ENCODE measurements at places on chromosomes 12 and 14. TPM values are rescaled to one million over a fixed set of nuclear protein-coding genes. Genes with fewer than 3 reads are reported as not detected.

GRCh38 chr12:131142891-131143657 lies 189.4 kb downstream of the ADGRD1 start:
- no peak for DNase-seq
- no peak overlapping the region for H3K27ac ChIP-seq
- H3K4me3 ChIP-seq: no peak overlapping the region
- no peaks in the 10 kb centered on the region for H3K36me3 ChIP-seq
- no peaks in the 10 kb centered on the region for H3K4me1 ChIP-seq

GRCh38 chr12:106753526-106753925 lies 21.0 kb upstream of the RIC8B start:
- no peaks in the 10 kb centered on the region for H3K36me3 ChIP-seq
- no peaks in the 10 kb centered on the region for H3K4me1 ChIP-seq
- no peaks in the 10 kb centered on the region for H3K27me3 ChIP-seq
- no peak overlapping the region for H3K27ac ChIP-seq
- no peak overlapping the region for H3K4me3 ChIP-seq

- H3K27ac ChIP-seq: no peak overlapping the region
- no peak for DNase-seq
- no peak overlapping the region for H3K4me3 ChIP-seq
- H3K36me3 ChIP-seq: no peaks in the 10 kb centered on the region
- H3K4me1 ChIP-seq: no peaks in the 10 kb centered on the region
Observed at GRCh38 chr12:13187399-13187798, 9.1 kb upstream of the EMP1 start.

DNA sequence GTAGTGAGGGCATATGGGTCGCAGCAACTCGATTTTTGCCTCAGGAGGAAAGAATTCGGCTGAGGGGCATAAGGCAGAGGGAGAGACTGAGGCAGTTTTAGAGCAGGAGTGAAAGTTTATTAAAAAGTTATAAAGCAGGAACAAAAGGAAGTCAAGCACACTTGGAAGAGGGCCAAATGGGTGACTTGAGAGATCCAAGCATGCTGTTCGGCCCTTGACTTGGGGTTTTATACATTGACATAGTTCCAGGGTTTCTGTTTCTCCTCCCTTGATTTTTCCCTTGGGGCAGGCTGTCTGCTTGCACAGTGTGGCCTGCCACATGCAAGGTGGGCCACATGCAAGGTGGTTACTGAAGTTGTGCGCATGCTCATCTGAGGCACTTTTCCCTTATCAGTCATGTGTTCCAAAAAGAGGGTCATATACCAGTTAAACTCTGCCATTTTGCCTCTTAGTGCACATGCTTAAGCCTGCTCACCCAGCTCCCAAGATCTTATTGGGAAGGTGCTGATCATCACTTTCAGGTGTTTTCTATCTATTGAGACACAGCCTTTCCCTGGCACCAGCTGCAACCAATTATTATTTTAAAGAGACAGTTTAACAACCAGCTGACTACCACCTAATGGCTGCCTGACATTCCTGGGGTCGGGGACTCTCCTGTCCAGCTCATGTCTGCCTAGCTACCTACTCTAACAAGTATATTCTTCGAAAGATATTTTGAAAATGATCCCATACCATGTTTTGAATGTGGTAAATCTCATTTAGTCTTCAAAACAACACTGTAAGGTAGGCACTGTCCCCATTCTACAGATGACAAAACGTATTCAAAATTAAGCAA lies 19.9 kb downstream of the PTGER2 start:
- no peak for DNase-seq
- no peaks in the 10 kb centered on the region for H3K27me3 ChIP-seq
- H3K27ac ChIP-seq: no peak overlapping the region

GRCh38 chr12:70719672-70720420 lies 82.6 kb upstream of the PTPRB start:
- no peak overlapping the region for H3K27ac ChIP-seq
- H3K4me1 ChIP-seq: no peaks in the 10 kb centered on the region
- H3K4me3 ChIP-seq: no peak overlapping the region
- H3K36me3 ChIP-seq: no peaks in the 10 kb centered on the region
- no peaks in the 10 kb centered on the region for H3K27me3 ChIP-seq

DNA sequence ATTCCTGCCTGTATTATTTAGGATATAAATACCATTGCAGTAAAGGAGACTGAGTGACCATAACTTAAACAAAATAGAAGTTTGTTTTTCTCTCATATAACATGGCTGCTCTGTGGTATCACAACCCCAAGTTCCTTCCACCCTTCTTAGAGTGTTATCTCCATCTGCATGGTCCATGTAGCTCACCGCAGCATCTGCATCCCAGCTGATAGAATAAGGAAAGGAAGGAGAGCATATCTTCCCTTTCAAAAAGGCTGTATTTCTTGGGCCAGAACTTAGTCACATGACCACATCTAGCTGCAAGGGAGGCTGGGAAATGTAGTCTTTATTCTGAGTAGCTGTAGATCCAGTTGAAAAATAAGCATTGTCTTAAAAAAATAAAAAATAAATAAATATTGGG lies 184.8 kb upstream of the NUDT4 start:
- no peaks in the 10 kb centered on the region for H3K27me3 ChIP-seq
- DNase-seq: no peak
- no peak overlapping the region for H3K27ac ChIP-seq
- H3K4me3 ChIP-seq: no peak overlapping the region
- no peaks in the 10 kb centered on the region for H3K36me3 ChIP-seq

DNA sequence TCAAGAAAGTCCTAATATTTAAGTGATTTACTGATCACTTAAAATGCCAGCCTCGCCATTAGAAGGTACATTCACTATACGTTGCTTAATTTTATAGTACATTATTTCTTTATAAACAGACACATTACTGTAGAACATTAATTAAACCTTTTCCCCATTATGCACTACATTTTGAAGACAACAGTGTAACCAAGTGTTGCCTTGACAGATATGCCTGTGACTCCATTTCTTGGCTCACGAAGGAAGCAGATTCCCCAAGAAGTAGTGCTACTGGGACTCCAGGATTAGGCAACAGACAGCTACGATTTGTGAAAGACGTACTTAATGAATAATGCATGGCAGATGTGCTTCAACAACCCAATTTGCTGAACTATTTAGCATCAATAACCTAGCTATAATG lies 394.8 kb downstream of the RPS29 start:
- H3K36me3 ChIP-seq: no peaks in the 10 kb centered on the region
- no peaks in the 10 kb centered on the region for H3K27me3 ChIP-seq
- H3K4me1 ChIP-seq: no peaks in the 10 kb centered on the region
- no peak for DNase-seq
- no peak overlapping the region for H3K27ac ChIP-seq

DNA sequence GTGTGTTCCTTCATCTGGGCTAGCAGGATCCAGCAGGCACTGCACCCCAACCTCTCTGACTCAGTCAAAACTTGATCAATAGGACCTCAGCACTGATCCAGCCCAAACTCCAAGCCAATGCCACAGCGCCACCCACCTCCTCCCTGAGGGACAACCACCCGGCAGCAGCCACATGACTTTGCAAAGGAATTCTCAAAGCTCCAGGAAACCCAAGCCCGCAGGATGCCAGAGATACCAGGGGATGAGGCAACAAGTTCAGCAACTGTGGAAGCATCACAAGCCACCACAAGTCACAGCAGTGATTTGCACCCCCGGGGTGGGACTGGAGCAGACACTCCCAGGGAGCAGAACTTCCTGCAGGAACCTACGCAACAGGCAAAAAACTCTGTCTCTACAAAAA lies 37.3 kb downstream of the ACTN1 start:
- peak overlapping the region; percentile 96 for H3K27ac ChIP-seq
- H3K4me1 ChIP-seq: peaks cover 27% of the 10 kb centered on the region
- DNase-seq: peak; percentile 75
- no peaks in the 10 kb centered on the region for H3K36me3 ChIP-seq

DNA sequence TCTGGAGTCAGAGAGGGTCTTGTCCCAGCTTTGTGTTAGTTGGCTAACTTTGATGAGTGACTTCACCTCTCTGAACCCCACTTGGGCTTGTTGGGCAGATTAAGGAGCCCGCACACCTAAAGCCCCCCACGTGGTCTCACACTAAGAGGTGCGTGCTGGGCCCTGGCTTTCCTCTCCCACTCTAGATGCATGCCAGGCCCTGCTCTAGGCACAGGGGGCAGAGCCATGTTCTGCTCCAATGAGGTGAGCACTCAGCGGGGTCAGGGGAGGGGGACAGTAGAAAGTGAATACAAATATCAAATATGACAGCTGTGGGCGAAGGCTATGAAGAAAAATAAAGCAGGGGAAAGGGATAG lies 119.0 kb downstream of the GCH1 start:
- no peak for DNase-seq
- no peak overlapping the region for H3K27ac ChIP-seq
- no peaks in the 10 kb centered on the region for H3K4me1 ChIP-seq
- no peak overlapping the region for H3K4me3 ChIP-seq
- H3K36me3 ChIP-seq: no peaks in the 10 kb centered on the region
- no peaks in the 10 kb centered on the region for H3K27me3 ChIP-seq

DNA sequence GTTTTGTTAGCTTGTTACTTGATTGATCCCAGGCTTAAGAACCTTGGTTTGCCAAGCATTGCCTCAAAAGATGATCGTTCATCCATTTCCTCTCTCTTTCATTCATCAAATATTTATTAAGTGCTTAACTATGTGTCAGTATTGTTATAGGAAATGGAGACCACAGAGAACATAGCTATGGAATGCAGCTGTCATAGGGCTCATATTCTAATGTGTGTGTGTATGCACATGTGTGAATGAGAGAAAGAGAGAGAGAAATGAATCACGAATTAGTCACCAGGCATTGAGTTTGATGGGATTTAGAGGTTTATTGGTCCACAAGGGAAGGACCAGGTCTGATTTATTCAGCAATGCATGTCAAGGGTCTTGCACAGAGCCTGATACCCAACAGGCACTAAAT lies 71.0 kb upstream of the FBXO21 start:
- H3K4me1 ChIP-seq: no peaks in the 10 kb centered on the region
- H3K27ac ChIP-seq: no peak overlapping the region
- H3K36me3 ChIP-seq: no peaks in the 10 kb centered on the region
- H3K27me3 ChIP-seq: no peaks in the 10 kb centered on the region

- no peaks in the 10 kb centered on the region for H3K27me3 ChIP-seq
- DNase-seq: no peak
- no peaks in the 10 kb centered on the region for H3K4me1 ChIP-seq
- peak overlapping the region; percentile 3 for H3K27ac ChIP-seq
Observed at GRCh38 chr14:51369814-51370213, 129.8 kb downstream of the TMX1 start.

- H3K27ac ChIP-seq: peak overlapping the region; percentile 14
- DNase-seq: no peak
- H3K36me3 ChIP-seq: no peaks in the 10 kb centered on the region
Observed at GRCh38 chr14:68377459-68377858, 415.4 kb downstream of the ZFP36L1 start.

DNA sequence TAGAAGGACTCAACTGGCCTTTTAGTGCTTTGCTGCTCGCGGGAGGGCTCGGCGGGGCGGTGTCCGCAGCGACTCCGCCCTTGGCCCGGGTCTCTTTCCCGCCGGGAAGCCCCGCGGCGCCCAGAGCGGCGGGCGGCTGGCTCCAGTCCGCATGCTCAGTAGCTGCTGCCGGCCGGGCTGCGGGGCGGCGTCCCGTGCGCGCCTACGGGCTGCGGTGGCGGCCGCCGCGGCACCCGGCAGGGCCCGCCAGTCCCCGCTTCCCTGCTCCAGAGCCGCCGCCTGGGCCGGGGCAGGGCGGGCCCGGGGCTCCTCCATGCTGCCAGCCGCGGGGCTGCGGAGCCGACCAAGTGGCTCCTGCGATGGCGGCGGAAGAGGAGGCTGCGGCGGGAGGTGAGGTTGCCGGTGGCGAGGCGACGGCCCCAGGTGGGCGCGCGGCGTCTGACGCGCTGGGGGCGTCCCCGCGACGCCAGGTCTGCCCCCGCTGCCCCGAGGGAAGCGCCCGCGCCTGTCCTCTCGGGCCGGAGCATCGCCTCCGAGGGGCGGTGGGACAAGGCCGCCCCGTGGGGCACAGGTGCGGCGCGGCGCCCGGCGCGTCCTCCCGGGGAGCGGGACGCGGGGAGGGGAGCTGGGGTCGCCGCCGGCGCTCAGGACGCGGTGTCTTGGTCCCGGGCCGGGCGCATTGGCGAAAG lies at the start of gene BMAL2:
Gene BMAL2, plus strand, starts transcription at position 123 of the 689 bp plus-strand sequence. Its CDS starts 237 bp downstream, at position 360.
- no peaks in the 10 kb centered on the region for H3K27me3 ChIP-seq
- no peaks in the 10 kb centered on the region for H3K36me3 ChIP-seq
- H3K27ac ChIP-seq: no peak within 1 kb of the TSS
- H3K4me3 ChIP-seq: peak within 1 kb of the TSS; percentile 51
- no peaks in the 10 kb centered on the region for H3K4me1 ChIP-seq
- DNase-seq: no peak

- DNase-seq: no peak
- no peak overlapping the region for H3K4me3 ChIP-seq
- no peaks in the 10 kb centered on the region for H3K27me3 ChIP-seq
- no peaks in the 10 kb centered on the region for H3K36me3 ChIP-seq
- H3K4me1 ChIP-seq: no peaks in the 10 kb centered on the region
Observed at GRCh38 chr14:92439537-92440344, 73.8 kb upstream of the RIN3 start.

- no peak for DNase-seq
Observed at GRCh38 chr12:123905319-123905925, 67.2 kb downstream of the CCDC92 start.

DNA sequence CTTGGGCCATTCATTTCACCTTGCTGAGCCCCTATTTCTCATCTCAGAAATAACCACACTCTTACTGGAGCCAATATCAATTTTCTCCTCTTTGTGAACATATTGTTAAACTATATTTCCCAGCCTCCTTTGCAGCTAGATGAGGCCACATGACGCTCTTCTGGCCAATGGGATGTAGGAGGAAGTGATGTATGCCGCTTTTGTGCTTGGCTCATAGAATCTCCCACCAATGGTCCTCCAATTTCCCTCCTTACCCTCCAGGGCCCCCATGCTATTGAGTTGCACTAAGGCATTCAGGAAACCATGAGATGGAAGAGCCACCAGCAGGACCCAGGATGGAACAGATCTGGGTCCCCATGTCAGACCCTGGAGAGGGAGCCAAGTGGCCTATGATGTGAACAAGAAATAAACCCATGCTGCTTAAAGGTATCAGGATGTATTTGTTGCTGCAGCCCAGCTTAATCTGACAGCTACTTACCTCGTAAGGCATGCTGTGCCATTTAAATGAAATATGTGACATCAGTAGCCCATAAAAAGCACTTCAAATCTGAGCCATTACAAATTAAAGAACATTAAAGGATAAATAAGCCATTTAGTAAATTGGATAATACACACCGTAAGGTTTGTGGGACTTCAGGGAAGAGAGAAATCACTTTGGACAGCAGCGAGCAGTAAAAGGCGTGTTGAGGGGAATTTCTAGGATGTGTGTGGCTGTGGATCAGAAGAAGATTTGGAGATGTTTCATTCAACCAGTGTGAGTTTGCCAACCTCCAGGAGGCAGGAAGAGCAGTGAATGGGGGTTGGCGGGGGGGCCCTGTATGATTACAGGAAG lies 24.4 kb upstream of the BDKRB2 start:
- H3K4me1 ChIP-seq: no peaks in the 10 kb centered on the region
- no peaks in the 10 kb centered on the region for H3K27me3 ChIP-seq
- H3K36me3 ChIP-seq: no peaks in the 10 kb centered on the region

Gene ASCL1
- 0.50 TPM for total RNA-seq

Gene PRICKLE1
- 12.4 TPM for total RNA-seq

Gene CACNA2D4
- total RNA-seq: 9.4 TPM

Gene TEX22
- total RNA-seq: 0.57 TPM

Data from prostate gland (tissue), 2 donors.